Hair follicular keratinocyte (primary cell): ENCODE measurements at places on chromosomes 2 and 18. TPM values are rescaled to one million over a fixed set of nuclear protein-coding genes. Genes with fewer than 3 reads are reported as not detected.

GRP gene
- not detected in 2 replicates for total RNA-seq

WDR7 gene
- 6.4 and 13.7 TPM in 2 replicates for total RNA-seq

NR4A2 gene
- 0.11 and 0.31 TPM in 2 replicates for total RNA-seq

HOXD3 gene
- total RNA-seq: not detected in 2 replicates

SERPINB3 gene
- 9.4 and 14.8 TPM in 2 replicates for total RNA-seq

PRSS56 gene
- total RNA-seq: not detected in 2 replicates

LAMA3 gene
- total RNA-seq: 608 and 1,811 TPM in 2 replicates

ATG4B gene
- 58.7 and 61.1 TPM in 2 replicates for total RNA-seq

UPP2 gene
- not detected in 2 replicates for total RNA-seq

CSRNP3 gene
- 0.80 and 5.9 TPM in 2 replicates for total RNA-seq

CGREF1 gene
- total RNA-seq: 1.1 and 2.7 TPM in 2 replicates

FAP gene
- 8.5 and 20.7 TPM in 2 replicates for total RNA-seq

GRHL1 gene
- total RNA-seq: 2.3 and 10.1 TPM in 2 replicates

PDE11A gene
- total RNA-seq: not detected in 2 replicates

C1GALT1C1L gene
- 0.08 TPM in 1 of 2 replicates, not detected in the other for total RNA-seq

GMCL1 gene
- total RNA-seq: 11.1 and 12.8 TPM in 2 replicates

NBEAL1 gene
- 9.9 and 13.3 TPM in 2 replicates for total RNA-seq

TRPM8 gene
- total RNA-seq: not detected in 2 replicates

IGFBP5 gene
- total RNA-seq: 0.08 and 0.23 TPM in 2 replicates

RBM43 gene
- total RNA-seq: 0.99 and 1.4 TPM in 2 replicates

ANKRD30B gene
- not detected in 2 replicates for total RNA-seq

GKN1 gene
- not detected in 2 replicates for total RNA-seq
